Activated CD4-positive, alpha-beta T cell treated with anti-CD3 and anti-CD28 coated beads for 36 hours (primary cell): ENCODE measurements at places on chromosomes 7 and 10. TPM values are rescaled to one million over a fixed set of nuclear protein-coding genes. Genes with fewer than 3 reads are reported as not detected.

- DNase-seq = no peak
Measured at GRCh38 chr7:80372415-80372814, 139.4 kb downstream of the GNAT3 start.

DNA sequence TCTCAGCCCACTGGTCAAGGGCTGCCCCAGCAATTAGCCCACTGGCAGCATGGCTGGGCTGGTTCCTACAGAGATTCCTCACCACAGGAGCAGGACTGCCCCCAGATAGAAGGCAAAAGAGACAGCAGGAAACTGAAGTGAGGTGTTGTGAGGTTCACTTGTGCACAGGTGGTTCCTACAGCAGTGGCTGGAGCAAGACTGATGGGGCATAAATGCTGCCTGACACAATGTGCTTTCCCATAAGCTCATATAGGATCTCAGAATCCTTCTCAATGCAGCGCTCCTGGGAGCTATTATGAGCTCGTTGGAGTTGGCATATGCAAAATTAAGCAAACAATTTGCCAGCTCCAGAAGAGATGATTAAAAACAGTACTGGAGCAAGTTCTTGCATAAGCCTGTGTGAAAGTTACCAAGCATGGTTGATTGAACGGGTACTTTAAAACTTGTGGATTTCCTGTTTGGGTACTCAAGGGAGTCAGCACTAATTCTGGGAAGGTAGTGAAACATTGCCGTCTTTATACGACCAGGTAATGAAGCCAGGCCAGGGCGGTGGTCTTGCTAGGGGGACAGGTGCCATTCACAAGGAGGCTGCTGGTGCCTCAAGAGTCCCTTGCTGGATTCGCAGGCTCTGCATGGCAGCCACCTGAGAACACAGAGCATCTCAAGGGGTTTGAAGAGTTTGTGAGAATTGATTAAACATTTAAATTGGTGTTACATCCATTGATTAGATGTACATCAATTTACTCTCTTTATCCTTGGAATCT lies 20.3 kb upstream of the PRKCQ start:
- DNase-seq = peak; percentile 49

Gene FANK1
- total RNA-seq = 1.0 TPM

DNA sequence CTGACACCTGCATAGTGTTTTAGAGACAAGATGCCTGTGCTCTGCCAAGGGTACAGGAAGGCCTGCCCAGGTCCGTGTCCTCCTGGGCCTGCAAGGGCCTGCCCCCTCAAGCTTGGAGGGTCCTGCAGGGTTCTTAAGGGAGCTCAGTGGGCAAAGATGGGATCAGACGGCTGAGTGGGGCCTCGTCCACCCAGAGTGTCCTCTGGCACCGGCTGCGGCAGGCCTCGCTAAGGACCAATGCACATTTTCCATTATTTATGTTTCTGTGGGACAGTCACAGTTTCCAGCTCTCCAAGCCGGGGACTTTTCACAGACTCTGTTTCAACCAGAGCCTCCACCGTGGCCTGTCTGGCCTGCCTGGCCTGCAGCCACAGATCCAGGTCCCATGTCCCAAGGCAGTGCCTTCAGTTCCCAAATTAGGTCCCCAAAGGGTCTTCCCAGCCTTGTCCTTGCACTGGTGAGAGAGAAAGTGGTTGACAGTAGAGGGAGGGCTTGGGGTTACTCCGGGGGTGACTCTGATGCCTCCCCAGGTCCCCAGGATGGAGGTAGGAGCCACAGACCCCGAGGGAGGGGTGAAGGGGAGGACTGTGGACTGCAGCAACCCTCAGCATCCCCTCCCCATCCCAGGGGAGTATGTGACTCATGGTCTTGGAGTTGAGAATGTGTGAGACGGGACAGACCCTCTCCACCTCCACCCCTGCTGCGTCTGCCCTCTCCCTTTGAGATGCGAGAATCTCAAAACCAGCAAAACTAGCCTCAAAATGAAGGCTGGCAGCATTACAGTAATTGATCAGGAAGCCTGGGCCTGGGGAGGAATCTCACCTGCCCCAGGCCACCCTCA lies 14.8 kb downstream of the MYL10 start:
- no peak for DNase-seq

DNA sequence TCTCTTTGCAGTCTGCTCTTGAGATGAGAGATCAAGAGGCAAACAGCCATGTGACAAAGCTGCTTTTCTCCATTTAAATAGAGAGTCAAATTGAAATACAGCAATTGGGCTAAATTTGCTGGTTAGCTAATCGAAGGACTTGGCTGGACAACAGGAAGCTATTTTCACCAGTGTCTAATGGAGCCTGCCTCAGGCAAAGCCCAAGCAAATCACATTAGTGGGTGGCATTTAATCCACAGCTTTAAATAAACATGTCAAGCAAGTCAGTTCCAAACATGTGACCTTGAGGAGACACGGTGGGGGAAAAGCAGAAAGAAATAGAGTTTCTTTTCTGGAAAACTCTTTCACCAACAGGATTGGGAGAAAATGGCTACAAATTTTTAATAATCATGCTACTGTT lies 180.5 kb upstream of the AOAH start:
- DNase-seq = no peak

Gene AUTS2
- 3.0 TPM for total RNA-seq
